ENCODE measurements at places on chromosomes 4 and X. TPM values are rescaled to one million over a fixed set of nuclear protein-coding genes. Genes with fewer than 3 reads are reported as not detected.

DNA sequence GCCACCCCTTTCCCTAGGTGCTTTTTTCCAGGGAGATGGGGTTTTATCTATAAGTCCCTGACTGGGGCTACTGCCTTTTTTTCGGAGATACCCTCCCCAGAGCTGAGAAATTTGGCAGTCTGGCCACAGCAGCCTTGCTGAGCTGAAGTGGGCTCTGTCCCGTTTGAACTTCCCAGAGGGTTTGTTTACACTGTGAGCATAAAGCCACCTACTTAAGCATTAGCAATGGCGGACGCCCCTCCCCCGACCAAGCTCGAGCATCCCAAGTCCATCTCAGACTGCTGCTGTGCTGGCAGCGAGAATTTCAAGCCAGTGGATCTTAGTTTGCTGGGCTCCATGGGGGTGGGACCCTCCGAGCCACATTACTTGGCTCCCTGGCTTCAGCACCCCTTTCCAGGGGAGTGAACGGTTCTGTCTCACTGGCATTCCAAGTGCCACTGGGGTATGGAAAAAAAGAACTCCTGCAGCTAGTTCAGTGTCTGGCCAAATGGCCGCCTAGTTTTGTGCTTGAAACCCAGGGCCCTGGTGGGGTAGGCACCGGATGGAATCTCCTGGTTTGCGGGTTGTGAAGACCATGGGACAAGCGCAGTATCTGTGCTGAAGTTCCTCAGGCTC lies 456.4 kb upstream of the HTR2C start:
- DNase-seq: no peak

AMELX gene
- total RNA-seq: not detected

DNA sequence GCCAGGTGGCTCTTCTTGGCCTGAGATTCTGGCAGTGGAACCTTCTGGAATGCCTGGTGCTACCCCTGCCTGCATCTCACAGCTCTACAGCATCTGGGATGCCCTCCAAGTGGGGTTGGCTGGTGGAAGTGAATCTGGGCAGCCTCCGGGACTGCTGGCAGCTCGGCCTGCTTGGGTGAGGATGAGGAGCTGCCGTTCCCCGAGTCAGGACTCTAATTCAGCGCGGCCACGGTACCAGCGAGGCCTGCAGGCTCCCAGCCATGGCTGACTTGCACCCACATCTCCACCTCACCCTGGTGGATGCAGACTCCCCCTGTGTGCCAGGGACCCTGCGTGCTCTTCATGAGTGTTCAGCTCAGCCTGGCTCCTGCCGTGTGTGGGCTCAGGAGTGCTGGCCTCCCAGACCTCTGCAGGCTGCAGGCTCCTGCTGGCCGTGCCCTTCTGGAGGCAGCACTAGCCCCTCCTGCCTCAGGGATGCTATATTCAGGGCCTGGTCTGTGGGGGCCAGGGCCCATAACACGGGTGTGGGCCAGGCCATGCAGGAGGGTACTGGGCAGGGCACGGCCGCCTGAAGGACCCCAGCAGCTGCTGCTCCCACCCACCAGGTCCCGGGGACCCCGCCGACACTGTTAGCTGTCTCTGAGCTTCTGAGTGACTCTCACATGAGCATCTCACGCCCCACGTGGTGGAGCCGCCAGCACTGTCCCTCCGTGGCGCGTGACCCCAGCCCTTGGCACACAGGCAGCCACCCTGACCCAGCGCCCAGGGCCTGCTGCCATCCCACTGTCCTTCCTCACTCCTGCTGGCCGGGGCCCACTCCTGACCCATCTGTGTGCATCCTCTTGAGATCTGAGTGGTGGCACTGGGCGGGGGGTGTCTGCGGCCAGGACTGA lies 10.6 kb downstream of the UVSSA start:
- no peak for DNase-seq

TRO gene
- 15.0 TPM for total RNA-seq

FAM193A gene
- 20.8 TPM for total RNA-seq

COX7B2 gene
- not detected for total RNA-seq

ATP8A1 gene
- total RNA-seq: 9.7 TPM

GRCh38 chr4:119728692-119729593 lies 100.3 kb upstream of the PDE5A start:
- no peak for DNase-seq

AADAT gene
- total RNA-seq: 2.2 TPM

Data from glomerular endothelial cell (primary cell).